ENCODE measurements at places on chromosomes 13 and 19.

DNA sequence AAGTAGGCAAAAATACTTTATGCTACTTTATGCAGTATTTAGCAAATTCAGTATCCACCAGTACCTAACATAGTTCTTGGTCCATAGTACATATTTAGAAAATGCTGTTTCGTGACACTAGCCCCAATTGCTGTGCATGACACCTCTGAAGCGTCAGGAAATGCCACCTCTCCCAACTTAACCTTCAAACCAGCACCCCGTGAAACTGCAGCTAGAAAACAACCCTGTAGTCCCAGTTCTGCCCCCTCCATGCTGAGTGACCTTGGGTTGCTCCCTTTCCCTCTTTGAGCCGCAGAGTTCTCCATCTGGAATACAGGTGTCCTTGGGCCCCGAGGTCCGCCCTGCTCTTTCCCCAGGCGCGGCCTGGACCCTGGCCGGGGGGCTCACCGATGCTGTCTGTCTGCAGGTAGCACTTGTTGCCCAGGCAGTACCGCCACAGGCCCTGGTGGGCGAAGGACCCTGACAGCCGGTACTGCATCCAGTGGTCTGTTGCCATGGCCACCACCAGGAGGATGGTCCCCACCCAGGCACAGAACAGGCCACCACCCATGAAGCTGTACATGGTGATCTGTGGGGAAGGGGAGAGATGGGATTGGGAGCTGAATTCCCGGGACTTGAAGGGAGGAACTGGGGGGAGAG lies 773 bp downstream of the LIM2 start:
- no peak for DNase-seq

- no peak for DNase-seq
Observed at GRCh38 chr19:54523403-54523802, 20.8 kb downstream of the LAIR2 start.

DNA sequence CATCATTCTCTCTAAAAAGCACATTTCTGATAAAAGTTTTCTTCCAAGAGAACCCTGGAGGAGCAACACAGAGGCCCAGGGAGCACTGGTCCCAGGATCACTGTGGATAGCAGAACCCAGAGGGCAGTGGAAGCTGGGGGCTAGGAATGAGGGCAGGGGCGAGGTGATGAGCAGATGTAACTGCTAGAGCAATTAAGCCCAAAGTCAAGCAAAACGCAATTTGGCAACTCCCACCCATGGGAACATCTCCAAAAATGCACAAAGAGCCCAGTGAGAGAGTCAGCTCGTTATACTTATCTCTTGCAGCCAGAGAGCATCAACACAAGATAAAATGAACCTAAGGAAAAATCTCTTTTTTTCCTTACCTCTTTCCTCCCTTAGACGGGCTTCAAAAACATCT lies 284.2 kb downstream of the TBC1D4 start:
- DNase-seq, result no peak

DNA sequence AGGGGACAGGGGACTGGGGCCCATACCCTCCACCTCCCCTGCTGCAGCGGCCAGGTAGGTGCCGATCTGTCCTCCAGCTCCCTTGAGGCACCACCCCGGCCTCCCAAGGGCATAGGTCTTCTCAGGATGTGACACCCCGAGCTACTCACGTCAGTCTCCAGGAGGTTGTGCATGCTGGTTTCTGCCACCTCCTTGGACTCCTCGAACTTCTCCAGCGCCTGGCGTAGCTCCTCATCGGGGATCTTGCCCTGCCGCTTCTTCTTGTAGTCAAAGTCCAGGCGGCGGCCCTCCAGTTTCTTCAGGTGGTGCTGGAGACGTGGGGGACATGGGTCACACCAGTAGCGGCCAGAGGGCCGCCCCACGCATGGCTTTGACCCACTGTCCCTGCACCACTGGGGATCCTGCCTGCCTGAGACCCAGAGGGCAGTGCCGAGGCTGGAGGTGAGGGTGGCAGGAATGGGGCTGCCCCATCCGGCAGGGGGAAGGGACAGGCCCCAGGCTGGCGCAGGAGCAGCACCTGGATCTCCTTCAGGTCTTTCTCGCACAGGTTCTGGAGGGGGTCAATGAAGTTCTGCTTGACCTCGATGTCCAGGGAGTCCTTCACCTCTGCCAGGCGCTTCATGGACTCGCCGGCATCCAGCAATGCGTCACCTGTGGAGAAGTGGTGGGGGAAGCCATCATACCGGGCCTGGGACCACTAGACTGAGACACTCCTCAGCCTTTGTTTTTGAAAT lies 20.4 kb downstream of the MPND start:
- no peak for DNase-seq

GRCh38 chr19:55694241-55694655 lies 19.2 kb downstream of the EPN1 start:
- no peak for DNase-seq

DNA sequence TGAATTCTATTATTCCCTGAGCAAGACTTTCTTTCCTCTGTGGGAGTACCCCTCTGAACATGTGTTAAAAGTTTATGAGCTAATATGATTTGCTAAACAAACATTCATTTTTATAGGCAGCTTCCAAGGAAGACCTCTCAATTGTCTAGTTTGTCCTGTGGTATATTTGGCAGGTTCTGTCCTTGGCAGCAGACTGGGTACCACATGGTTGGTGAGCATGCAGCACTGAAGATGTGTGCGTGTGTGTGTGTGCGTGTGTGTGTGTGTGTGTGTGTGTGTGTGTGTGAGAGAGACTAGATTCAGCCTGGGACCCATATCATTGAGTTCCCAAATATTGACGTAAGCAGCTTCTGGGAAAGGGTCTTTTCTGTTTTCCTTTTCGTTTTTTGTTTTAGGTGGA lies 24.0 kb downstream of the FGF9 start:
- no peak for DNase-seq

GRCh38 chr13:113918981-113919701 lies 54.7 kb downstream of the C13orf46 start:
- DNase-seq, result no peak

DNA sequence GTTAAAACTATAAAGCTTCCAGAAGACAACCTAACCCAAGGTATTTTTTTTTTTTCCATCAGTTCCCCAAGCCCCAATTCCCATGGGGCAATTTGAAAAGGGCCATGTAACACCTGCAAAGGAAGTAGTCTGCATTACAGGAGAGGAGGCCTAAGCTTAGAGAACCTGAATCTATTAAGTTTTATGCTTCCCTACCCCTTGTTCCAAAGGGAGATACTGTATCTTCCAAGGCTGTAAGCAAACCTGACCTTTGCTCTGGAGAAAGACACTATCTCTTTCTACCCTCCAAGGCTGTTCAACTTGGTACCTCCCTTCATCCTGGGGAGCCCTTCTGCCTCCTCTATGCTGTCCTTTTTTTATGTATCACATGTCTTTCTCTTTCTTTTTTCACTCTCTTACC lies 15.0 kb downstream of the KATNAL1 start:
- no peak for DNase-seq

- DNase-seq, result no peak
Observed at GRCh38 chr19:44816301-44816700, 7.4 kb downstream of the BCAM start.

GRCh38 chr19:47075179-47075810 lies 26.9 kb upstream of the TMEM160 start:
- no peak for DNase-seq

DNA sequence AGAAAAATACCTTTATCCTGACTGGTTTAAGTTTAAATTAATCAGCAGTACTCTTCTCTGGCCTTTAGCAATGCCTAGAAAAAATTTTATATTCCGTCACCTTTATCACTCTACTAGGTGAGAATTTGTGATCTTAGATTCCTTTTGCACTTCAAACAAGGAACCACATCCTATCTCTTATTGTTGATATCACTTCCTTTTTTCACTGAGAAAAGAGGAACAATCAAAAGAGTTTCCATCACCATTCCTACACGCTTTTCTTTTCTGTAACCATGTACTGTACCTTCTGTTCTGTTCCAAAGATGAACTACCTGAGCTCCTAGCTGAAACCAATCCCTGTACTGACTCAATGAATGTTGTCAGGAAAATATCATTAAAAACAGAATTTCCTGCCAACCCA lies 1379.0 kb upstream of the MIR17HG start:
- DNase-seq, result no peak

- no peak for DNase-seq
Observed at GRCh38 chr19:1037621-1038064, 2.3 kb upstream of the ABCA7 start.

Data from activated naive CD4-positive, alpha-beta T cell treated with Interleukin-2 at 50 U/mL for 16 hours (primary cell).